PC-9 (cell line): ENCODE measurements at places on chromosomes 2 and 18. TPM values are rescaled to one million over a fixed set of nuclear protein-coding genes. Genes with fewer than 3 reads are reported as not detected.

Gene ASB18
- 0.46 TPM in 1 of 2 replicates, not detected in the other for total RNA-seq

Gene EFEMP1
- total RNA-seq = 61.3 and 86.3 TPM in 2 replicates

Gene STPG4
- 6.5 and 8.7 TPM in 2 replicates for total RNA-seq

Gene VIL1
- total RNA-seq = not detected in 2 replicates

Gene CCDC150
- 9.8 and 17.8 TPM in 2 replicates for total RNA-seq

Gene SPEG
- total RNA-seq = 46.8 and 55.8 TPM in 2 replicates

Gene AMER3
- not detected in 2 replicates for total RNA-seq

Gene CHST9
- 0.07 TPM in 1 of 2 replicates, not detected in the other for total RNA-seq

Gene TEX44
- total RNA-seq = not detected in 2 replicates

Gene POTEE
- 0.20 TPM in 1 of 2 replicates, not detected in the other for total RNA-seq

Gene PKP4
- total RNA-seq = 55.5 and 59.1 TPM in 2 replicates

Gene TRIM54
- total RNA-seq = 8.2 and 9.8 TPM in 2 replicates

Gene SKOR2
- not detected in 2 replicates for total RNA-seq

Gene FOXI3
- not detected in 2 replicates for total RNA-seq

Gene CDK5R2
- 0.17 and 0.20 TPM in 2 replicates for total RNA-seq

Gene CYP27C1
- total RNA-seq = 0.94 and 1.6 TPM in 2 replicates

Gene KCNG3
- total RNA-seq = 1.3 and 2.1 TPM in 2 replicates
